CD4-positive, alpha-beta T cell treated with Interleukin-21 for 1 hour (primary cell): ENCODE measurements at places on chromosomes 7 and 10.

GRCh38 chr10:124953421-124953820 is 11.5 kb downstream of the ZRANB1 start:
- no peak for DNase-seq

- DNase-seq = no peak
Measured at GRCh38 chr7:140058517-140058916, 4.2 kb downstream of the PARP12 start.

GRCh38 chr10:17241611-17242333 is 13.7 kb downstream of the VIM start:
- no peak for DNase-seq

- no peak for DNase-seq
Measured at GRCh38 chr10:91564508-91564907, 68.4 kb downstream of the PPP1R3C start.

DNA sequence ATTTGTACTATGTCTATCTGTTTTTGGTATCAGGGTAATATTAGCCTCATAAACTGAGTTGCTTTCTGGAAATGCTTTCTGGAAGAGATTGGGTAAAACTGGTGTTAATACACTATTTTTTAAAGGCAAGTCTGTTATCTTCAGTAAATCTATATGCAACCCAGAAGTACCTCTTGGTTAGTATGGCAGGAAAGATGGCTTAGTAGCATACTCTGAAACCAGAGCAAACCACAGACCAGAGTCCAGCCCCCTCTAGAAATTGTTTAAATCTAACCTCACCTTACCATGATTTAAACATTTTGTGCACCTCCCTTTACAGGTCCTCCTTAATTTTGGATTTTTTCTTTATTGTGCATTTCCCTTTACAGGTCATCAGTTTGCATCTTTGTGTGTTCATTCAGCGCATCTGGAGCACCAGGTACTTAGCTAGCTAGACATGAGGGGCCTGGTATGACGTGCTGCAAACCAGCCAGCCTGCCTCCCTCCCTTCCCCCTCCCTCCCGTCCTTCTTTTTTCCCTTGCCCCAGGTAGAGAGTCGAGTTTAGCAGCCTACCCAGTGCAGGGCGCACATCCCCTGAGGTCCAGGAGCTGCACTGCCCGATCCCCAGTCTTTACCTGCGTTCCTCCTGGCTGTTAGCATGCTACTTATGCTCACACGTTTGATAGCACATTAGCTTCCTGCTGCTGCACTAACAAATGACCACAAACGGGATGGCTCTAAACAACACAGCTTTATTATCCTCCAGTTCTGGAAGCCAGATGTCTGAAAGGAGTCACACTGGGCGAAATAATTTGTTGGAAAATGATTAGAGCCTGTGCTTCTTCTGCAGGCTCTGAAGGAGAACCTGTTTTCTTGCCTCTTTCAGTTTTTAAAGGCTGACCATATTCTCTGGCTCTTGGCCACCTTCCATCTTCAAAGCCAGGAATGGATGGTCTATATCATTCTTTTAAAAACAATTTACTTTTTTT is 299.9 kb upstream of the HABP2 start:
- DNase-seq = no peak

GRCh38 chr10:58017719-58018367 is 249.9 kb downstream of the IPMK start:
- no peak for DNase-seq

DNA sequence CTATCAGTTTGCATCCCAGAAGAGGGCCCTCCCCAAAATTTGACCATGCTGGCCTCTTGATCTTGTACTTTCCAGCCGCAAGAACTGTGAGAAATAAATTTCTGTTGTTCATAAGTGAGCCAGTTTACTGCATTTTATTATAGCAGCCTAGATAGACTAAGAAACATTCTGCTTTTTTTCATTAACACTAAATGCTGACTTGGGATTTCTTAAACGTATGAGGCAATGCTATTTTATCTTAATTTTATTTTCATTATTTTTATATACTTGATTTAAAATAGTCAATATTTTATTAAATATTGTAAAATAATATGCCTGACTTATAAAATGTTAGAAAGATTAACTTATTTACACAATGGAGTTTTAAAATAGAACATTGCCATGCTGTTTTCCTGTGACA is 341.8 kb upstream of the CNTNAP2 start:
- DNase-seq = no peak

- no peak for DNase-seq
Measured at GRCh38 chr7:11681461-11681860, 150.5 kb downstream of the THSD7A start.

- no peak for DNase-seq
Measured at GRCh38 chr7:26655781-26656180, 208.6 kb downstream of the SKAP2 start.

DNA sequence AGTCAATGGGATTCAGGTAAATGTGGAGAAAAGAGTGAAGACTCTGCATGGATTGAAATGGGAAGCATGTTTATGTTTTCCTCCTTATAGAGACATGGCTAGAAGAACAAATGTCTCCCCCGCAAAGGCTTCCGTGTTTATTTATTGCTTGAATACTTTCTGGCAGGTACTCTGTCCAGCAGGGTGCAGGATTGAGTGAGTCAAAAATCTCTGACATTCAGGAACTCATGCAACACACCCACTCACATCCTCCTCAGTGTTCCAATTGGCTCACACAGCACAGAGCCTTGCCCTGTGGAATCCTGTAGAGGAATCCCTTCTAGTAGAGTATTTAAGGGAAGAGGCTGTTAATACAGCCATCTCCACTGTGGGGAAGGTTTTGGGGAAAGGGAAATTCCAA is 290.3 kb upstream of the VWC2 start:
- DNase-seq = no peak

- DNase-seq = no peak
Measured at GRCh38 chr10:2122431-2123124, 385.3 kb upstream of the ADARB2 start.

DNA sequence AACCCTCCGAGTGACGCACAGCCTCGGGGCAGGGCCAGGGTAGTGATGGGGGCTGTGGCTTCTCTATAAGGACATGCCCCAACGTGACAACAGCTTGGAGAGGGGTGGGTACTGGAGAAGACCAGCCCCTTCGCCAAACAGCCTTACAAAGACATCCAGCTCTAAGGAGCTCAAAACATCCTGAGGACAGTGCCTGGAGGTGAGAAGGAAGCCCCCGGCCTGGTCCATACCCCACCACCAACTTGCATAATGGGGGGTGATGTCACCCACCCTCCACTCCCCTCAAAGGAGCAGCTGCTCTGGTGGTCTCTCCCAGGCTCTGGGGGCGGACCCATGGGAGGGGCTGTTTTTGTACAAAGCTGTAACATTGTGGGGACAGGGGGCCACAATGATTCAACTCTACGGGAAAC is 15.1 kb downstream of the PRSS2 start:
- DNase-seq = peak; percentile 92

- no peak for DNase-seq
Measured at GRCh38 chr10:11095374-11095801, 77.7 kb downstream of the CELF2 start.

DNA sequence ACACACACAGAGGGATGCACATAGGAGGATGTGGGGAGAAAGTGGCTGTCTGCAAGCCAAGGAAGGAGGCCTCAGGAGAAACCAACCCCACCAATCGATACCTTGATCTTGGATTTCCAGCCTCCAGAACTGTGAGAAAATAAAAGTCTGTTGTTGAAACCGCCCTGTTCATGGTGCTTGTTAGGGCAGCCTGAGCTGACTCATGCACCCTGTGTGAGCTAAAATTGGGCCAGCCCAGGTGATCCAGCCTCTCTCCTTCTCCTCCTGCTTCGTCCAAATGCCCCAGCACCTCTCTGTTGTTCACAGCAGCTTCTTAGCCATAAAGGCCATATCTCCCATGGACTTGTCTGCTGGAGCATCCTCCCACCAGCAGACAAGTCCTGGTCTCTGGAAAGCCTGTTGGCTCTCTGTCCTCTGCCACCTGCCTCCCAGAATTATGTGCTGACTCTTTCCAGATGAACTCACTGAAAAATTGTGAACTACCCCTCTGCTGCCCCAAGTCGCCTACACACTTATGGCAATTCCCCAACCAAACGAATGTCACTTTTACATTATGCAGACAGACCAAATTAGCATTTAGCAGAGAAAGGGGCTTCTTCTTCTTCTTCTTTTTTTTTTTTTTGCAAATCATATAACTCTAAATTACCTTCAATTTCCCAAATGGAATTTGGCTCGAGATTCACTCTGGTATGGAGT is 30.2 kb upstream of the CARD11 start:
- no peak for DNase-seq

DNA sequence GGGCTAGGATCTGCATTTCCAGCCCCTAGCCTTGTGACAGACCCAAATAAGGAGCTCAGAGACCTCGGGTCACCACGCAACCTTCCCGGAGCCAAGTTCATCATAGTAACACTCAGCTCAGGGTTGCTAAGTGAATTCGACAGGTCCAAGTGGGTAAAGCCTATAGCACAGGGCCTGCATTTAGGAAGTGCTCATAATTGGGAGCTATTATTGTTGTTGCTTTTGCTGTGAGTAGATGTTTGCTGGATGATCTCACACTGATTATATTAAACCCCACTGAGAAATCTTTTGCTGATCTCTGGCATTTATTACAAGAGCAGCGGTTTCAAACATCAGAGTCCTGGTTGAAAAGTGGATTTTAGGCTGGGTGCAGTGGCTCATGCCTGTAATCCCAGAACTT is 20.3 kb upstream of the SAR1A start:
- no peak for DNase-seq

GRCh38 chr10:20598590-20598989 is 298.5 kb downstream of the NEBL start:
- no peak for DNase-seq

DNA sequence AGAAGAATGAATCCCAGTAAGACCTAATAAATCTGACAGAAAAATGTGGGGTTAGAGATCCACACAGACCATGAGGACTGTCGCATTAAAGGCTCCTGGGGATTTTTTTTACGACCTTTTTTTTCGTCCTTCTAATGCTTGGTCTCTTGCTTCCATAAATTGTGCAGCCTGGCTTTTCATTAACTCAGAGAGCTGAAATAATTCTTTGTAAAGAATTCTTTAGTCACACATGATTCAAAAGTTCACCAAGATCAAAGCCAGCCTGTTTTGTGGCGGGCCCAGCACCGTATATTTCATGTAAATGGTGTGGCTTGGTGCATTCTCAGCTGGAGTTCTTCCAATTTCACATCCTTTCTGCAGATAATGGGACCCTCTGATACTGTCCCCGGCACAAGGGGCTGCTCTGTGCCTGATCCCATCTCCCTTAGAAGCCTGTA is 206.6 kb upstream of the BMPER start:
- DNase-seq = no peak

DNA sequence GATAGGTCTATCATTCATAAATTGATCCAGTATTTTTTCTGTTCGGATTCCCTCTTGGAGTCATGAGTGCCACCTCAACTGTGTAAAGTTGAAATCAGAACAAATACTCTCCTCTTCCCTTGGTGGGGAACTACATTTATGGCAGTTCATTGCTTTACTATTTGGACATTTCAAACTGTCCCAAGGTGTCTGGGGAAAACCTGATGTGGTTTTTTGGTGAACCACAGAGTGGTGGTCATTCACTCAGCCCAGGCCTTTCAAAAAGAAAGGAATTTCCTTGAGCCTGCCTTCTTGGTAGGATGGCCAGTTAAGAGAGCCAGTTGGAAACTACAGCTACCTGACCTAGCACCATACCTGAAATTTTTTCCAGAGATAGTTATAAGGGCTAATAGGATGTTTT is 59.0 kb downstream of the ABCB1 start:
- no peak for DNase-seq

- DNase-seq = no peak
Measured at GRCh38 chr10:29160150-29160617, 128.7 kb upstream of the LYZL1 start.

DNA sequence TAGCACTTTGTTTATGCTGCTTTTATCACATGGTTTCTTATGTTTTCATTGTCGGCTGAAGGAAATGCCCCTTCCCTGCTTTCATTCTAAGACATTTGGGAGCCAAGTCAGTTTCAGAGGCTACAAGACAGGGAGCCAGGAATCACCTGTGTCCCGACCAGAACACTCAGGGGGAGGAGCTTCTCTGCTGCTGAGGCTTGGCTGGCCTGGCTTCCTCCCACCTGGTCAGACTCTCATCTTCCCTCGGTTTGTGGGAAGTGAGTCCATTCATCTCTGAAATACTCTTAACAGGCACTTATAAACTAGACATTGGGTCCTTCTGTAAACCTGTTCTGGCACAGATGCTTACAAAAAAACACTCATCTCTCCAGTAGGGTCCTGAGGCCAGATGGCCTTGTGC is 19.6 kb upstream of the GOLGA7B start:
- DNase-seq = no peak

DNA sequence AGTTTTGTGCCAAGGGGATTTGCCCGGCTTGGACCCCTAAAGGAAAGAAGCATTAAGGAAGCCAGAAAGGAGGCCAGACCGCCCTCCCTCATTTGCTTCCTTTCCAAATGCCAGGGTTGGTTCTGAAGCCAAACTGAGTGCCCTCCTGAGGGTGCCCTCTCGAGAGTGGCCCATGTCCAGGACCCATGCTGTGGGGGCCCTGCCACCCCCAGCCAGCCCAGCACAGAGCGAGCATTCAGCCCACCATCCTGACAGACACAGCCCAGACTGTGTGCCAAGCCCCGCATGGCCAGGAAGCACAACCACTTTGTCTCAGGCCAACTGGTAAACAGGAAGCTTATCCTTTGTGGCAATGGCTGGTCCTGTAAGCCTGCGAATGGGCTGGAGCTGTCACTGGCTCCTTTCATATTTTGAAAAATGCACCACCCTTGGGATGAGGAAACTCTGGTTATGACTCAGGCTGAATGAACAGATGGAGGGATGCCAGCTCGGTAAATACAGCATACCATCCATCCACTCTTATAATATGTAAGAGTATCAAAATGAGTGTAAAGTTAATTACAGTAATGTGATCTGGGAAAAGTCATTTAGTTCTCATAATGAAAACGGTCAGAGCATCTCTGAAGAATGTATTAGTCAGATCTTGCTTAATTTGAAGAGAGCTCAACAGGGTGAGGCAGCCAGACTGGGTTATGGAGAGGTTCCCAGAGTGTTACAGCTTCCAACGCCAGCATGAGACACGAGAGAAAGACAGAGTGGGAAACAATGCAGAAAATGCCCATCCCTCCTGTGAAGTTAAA is 65.0 kb downstream of the STK17A start:
- DNase-seq = peak; percentile 43

DNA sequence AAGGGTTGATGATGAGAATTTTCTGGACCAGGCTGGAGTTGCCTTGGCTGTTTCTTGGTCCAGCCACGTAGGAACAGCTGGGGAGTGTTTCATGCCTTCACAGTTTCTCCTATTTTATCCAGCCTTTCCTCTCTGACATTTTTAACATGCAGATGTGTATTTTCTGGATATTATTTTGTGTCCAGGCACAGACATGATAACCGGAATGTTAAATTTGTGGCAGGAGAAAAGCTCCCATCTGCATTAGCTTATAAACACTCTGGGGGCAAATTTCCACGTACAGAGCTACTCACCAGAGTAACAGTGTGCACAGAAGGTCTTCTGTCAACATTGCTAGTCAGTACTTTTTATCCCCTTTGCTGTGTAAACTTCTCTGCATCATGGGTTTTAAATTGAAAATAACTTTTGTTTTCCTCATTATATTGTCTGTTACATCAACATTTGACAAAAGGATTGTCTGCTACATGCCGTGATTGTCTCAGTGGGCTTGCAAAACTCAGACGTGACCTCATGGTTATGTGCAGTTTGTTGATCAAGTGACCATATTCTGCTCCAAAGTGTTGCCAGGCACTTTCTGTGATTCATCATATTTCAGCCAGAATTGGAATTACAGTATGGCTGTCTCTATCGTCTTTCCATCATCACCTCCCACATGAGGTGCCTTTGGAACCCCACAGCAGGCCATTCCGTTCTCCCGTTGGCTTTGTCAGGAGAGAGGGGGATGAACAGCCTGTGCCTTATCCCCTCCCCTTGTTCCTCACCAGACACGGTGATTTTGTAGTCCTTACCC is 41.4 kb downstream of the INSYN2A start:
- DNase-seq = no peak
